Dermis microvascular lymphatic vessel endothelial cell (primary cell): ENCODE measurements at places on chromosomes 1 and 21.

GRCh38 chr1:172818841-172819527 lies 160.1 kb downstream of the FASLG start:
- DNase-seq = no peak

GRCh38 chr1:10945991-10946509 lies 66.4 kb upstream of the TARDBP start:
- DNase-seq = no peak

DNA sequence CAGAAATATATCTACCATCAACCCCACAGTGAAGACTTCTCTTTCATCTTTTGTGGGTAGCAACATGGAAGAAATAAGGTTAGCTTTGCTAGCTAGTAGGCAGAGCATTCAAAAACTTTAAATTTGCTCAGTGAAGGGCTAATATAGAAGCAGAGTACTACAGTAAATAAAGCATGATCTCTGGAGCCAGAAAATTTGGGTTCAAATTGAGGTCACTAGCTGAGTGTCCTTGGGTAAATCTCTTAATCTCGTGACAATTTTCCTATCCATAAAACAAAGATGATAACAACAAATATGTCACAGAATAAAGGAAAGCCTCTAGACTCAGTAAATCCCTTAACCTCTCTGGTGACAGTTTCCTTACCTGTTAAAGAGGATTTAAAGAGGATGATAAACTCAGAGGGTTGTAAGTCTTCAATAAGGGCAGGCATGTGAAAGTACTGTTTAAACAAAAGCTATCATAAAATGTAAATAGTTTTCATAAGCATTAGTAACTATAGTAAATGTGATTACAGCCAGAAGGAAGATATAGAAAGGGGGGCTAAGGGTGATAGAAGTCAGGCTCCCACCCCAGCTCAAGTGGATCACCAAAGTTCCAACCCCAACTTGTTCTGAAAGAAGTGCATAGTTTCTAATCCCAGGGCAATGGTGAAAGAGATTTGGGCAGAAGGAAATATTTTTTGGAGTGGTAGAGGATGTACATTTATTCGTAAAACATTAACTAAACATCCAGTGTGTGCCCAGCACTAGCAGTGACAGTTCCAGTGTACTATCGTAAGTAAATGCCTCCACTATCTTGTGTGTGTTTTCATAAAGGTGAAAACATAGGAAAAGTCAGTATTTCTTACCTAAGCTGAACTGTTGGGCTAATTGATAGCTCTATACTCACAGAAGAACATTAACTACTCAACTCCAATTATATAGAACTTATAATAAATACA lies 24.8 kb downstream of the TM2D1 start:
- DNase-seq = no peak

DNA sequence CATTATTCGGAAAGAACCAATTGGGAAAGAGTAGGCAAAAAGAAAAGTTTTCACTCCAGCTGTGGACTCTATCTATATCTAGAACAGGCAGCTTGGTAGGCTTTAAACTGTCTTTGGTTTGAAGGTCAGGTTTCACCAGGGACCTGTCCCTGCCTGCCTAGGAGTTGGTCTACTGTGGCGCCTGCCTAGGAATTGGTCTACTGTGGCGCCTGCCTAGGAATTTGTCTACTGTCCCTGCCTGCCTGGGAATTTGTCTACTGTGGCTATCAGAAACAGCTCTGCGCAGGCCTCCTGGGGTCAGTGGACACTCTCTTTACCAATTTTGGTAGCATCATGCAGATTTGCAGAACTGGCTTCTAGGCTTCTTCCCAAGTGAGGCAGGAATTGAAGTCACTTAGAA lies 13.8 kb downstream of the USP25 start:
- no peak for DNase-seq

DNA sequence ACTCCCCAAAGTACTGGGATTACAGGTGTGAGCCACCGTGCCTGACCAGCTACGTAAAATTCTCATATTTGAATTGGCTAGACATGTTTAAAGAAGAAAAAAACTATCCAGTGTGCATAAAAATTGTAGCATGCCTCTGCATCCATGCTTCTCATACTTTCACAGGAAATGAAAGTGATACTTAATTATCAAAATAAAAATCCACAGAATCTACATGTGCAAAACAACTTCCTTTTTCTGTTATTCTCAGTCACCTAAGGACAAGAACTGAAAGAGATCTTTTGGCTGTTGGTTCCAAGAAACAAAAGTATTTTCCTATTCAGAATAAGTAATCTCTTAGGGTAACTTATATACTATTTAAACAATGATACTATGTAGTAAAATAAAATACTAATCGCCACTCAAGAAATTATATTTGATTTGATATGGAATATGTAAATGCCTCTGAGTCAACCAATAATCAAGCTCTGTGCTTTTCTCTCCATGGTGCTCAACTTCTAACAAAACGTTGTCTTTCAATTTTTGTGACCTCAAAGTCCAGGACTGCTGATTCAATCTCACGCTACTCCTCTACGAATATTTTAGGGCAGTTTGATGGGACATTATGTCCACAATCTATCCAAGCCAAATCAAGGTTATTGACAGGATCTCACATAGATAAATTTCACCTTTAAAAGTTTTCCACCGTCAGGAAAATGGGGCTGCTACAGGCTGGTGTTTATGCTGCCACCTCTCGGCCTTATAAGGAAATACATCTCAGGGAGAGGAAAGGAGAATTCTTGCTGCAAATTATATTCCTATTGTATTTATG lies 102.7 kb downstream of the ZNF281 start:
- peak; percentile 23 for DNase-seq

DNA sequence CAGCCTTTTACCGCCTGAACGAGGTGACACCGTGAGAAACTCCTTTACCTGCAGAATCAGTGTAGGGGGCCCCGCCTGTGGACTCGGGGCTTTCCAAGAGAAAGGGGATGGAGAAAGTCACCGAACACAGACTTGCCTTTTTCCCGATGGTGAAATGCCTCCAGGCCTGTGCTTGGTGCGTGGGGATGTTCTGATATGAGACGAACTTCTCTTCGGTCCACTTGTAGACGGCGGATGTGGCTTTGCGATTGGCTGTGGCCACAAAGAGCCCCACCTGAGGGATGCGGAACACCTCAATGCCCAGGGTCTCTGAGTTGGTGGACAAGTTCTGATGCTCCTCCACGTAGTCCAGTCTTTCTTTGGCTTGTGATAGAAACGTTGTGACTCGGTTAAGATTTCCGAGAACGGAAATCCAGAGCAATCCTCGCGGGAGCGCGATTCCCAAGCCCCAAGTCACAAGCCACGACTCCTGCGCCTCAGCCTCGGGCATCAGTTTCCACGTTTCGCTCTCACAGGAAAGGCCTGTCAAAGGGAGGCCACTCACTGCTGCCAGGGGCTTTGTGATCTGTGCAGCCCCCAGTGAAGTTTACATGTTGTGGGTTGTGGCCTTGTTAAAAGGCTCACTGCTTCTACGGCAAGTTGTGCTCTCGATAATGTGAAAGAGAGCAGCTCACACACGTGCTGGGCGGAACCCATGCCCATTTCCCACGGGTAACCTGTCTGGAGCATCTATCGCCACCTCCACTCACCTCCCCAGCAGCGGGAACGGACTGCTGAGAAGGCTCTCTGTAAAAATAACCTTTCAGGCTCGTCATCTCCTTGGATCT lies 12.6 kb downstream of the KRTAP10-1 start:
- no peak for DNase-seq

- DNase-seq = no peak
Measured at GRCh38 chr1:111793923-111794322, 38.2 kb downstream of the DDX20 start.

DNA sequence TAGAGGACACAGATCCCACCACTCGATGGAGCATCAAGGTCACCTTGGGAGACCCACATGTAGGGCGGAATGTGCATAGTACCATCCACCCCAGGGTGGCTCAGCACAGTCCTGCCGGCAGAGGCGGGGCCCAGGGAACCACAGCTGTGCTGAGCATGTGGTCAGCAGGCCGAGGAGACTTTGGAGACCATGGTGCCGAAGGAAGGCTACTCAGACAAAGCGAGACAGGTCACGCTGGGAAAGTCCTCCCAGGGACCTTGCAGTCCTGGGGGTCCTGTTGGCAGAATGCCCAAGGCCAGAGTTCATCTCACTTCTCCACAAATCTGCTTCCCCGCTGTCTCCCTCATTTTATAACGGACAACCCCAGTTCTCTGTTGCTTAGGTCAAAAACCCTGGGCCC lies 22.5 kb downstream of the WNT3A start:
- DNase-seq = no peak

GRCh38 chr21:21101911-21102310 lies 103.7 kb downstream of the NCAM2 start:
- no peak for DNase-seq

- no peak for DNase-seq
Measured at GRCh38 chr1:99180915-99181314, 83.4 kb upstream of the PLPPR4 start.

DNA sequence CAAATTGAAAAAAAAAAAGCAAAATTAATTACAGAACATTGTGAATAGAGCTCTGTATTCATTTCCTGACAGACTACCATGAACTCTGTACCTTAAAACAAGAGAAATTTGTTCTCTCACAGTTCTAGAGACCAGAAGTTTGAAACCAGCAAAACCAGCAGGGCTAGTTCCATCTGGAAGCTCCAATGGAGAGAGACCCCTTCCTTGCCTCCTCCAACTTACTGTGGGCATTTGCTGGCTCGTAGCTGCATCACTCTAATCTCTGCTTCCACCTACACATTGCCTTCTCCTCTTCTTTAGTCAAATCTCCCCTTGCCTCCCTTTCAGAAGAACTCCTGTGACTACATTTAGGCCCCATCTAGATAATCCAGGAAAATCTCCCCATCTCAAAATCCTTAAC lies 56.5 kb downstream of the SYDE2 start:
- DNase-seq = no peak

- peak; percentile 91 for DNase-seq
Measured at GRCh38 chr1:109263597-109264378, 14.4 kb downstream of the CELSR2 start.

GRCh38 chr1:159917533-159918351 lies 7.6 kb downstream of the TAGLN2 start:
- DNase-seq = no peak

DNA sequence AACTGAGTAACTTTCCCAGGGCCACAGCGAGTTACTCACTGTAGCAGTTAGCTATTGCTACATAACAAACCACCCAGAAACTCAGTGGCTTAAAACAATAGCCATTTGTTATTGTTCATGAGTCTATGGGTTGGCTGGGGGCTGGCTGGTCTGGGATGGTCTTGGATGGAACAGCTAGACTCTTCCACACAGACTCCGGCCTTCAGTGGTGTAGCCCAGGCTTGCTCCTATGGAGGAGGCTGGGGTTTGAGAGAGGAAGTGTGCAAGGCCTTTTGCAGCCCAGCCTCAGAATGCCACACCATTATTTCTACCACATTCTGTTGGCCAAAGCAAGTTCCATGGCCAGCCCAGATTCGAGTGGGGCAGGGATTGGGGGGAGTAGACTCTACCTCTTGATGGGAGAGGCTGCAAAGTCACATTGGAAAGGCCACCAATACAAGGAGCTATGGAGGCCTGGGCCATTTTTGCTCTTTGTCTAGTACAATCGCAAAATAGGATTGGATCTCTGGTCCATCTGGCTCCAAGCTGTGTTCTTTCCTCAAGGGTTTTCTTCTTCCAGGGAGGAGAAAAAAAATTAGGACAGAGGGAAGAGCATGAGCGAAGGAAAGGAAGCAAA lies 37.5 kb upstream of the TTC22 start:
- DNase-seq = no peak

- DNase-seq = no peak
Measured at GRCh38 chr1:154014154-154014907, 23.8 kb downstream of the RPS27 start.
